ENCODE measurements at places on chromosomes 4 and X.

GRCh38 chr4:159487284-159487747 is 384.4 kb downstream of the RAPGEF2 start:
- H3K4me1 ChIP-seq, result peaks cover 3% of the 10 kb centered on the region
- H3K36me3 ChIP-seq, result no peaks in the 10 kb centered on the region
- no peak overlapping the region for H3K27ac ChIP-seq
- no peak overlapping the region for H3K4me3 ChIP-seq
- no peak for DNase-seq

DNA sequence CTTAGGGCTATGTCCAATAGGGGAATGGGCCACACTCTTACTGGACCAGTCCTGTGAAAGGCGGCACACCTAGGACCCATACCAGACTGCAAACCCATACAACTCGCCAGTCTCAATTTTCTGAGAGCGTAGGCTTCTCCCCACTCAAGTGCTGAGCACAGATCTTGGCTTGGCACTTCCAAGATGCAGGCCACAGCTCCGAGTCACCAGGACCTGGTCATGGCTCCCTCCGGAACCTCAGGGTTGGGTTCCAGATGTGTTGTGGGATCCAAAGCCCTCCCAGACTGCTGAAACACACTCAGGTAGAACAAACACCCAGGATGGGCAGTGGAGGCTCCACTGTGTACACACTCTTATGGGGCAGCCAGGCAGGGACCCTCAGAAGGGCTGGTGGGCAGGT is 103.3 kb downstream of the TMEM144 start:
- DNase-seq, result no peak
- no peak overlapping the region for H3K27ac ChIP-seq
- no peak overlapping the region for H3K4me3 ChIP-seq
- H3K4me1 ChIP-seq, result peaks cover 6% of the 10 kb centered on the region

DNA sequence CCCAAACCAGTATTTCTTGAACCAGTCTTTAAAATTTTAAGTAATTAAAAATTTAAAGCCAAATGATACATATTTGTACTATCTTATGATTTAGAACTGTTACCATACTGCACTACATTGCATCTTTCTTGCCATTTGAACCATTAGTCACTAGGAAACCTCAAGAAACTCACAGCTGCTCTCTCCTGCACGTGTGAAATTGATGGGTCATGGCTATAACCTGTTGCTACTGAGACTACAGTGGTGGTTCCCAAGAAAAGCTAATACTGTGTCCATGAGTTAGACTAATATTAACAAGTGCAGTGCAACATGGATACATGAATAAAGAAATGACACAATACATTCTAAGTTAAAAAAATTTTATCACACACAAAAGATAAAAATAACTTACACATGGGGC is 88.4 kb downstream of the PDE5A start:
- no peaks in the 10 kb centered on the region for H3K27me3 ChIP-seq
- no peak overlapping the region for H3K4me3 ChIP-seq
- no peak for DNase-seq

- H3K27me3 ChIP-seq, result no peaks in the 10 kb centered on the region
- no peaks in the 10 kb centered on the region for H3K36me3 ChIP-seq
- H3K27ac ChIP-seq, result no peak overlapping the region
- H3K4me1 ChIP-seq, result peaks cover 3% of the 10 kb centered on the region
Observed at GRCh38 chrX:150197388-150197787, 165.7 kb upstream of the MAMLD1 start.

DNA sequence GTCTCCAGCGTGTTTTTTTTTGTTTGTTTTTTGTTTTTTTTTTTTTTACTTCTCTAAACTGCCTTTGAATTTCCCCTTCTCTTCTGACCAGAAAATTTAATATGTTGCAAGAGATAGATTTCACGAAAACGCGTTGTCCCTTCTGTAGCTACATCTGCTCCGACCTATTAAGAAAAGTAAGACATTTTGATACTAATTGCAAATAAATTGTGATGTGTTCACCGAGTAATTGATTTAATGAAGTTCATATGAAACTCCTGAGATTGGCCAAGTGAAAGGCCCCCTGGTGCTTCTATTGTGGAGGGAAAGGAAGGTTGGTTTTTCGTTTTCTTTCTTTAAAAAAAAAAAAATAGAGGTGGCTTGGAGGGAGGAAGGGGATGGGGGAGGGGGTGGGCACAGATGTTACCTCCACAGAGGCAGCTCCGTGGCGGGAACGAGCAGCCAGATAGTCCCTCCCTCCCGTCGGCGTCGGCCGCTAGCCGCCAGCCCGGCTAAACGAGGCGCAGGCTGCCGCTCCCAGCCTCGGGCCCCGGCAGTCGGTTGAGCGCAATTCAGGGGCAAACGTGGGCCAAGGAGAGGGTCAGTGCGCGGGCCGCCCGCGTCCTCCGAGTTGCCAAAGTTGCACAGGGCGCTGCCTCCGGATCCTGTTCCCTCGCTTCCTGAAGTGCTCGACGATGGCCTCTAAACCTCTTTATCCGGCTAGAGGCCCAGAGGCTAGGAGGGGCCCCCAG is 139.1 kb upstream of the ZIC3 start:
- H3K27ac ChIP-seq, result no peak overlapping the region
- H3K4me3 ChIP-seq, result peak overlapping the region; percentile 52
- H3K27me3 ChIP-seq, result peaks cover 77% of the 10 kb centered on the region
- DNase-seq, result no peak

DNA sequence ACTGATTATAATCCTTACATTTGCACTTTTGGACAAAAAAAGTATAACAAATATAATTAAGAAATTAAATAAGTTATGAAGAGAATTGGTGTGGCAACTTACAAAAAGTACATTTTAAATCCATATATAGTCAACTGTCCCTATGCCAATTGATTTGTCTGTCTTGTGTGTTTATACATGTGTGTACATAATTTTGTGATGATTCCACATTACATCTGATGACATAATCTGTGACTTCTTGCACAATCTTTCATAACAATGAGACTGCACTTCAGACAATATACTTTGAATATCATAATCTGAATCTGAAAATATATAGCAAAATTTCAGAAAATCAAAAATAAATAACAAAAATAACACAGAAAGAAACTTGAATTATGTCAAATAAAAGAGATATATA is 953.4 kb downstream of the FAT4 start:
- H3K27me3 ChIP-seq, result no peaks in the 10 kb centered on the region
- no peaks in the 10 kb centered on the region for H3K36me3 ChIP-seq
- no peak for DNase-seq
- H3K4me1 ChIP-seq, result no peaks in the 10 kb centered on the region
- no peak overlapping the region for H3K4me3 ChIP-seq
- no peak overlapping the region for H3K27ac ChIP-seq

GRCh38 chr4:8283631-8284121 is 14.1 kb downstream of the HTRA3 start:
- H3K27me3 ChIP-seq, result no peaks in the 10 kb centered on the region
- peaks cover 8% of the 10 kb centered on the region for H3K4me1 ChIP-seq
- H3K36me3 ChIP-seq, result no peaks in the 10 kb centered on the region
- H3K4me3 ChIP-seq, result no peak overlapping the region
- no peak overlapping the region for H3K27ac ChIP-seq

DNA sequence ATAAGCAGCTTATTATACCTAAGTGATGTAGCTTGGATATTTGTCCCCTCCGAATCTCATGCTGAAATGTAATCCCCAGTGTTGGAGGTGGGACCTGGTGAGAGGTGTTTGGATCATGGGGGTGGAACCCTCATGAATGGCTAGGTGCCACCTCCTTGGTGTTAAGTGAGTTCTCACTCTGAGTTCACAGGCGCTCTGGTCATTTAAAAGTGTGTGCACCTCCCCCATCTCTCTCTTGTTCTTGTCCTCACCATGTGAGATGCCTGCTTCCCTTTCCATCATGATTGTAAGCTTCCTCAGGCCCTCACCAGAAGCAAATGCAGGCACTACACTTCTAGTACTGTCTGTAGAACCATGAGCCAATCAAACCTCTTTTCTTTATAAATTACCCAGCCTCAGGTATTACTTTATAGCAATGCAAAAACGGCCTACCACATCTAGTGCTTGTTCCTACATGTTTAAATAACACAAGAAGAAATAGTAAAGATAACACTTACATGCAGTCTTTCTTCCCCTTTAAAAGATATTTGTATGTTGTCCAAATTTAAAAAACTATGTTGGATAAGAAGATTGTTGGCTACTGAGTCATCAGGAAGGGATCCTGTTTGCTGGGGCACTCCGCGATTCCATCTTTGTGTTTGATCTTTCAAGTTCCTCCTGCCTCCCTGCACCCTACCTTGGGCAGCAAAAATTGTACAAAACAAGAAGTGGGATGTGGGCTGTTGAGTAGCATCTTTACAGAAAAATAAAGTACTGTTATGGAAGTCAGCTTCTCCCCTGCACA is 29.7 kb downstream of the PPP1R2C start:
- H3K4me3 ChIP-seq, result no peak overlapping the region
- H3K27ac ChIP-seq, result no peak overlapping the region
- H3K4me1 ChIP-seq, result no peaks in the 10 kb centered on the region
- H3K27me3 ChIP-seq, result no peaks in the 10 kb centered on the region

- no peaks in the 10 kb centered on the region for H3K36me3 ChIP-seq
- H3K4me3 ChIP-seq, result no peak overlapping the region
- no peaks in the 10 kb centered on the region for H3K27me3 ChIP-seq
- no peak overlapping the region for H3K27ac ChIP-seq
Observed at GRCh38 chr4:25790024-25790423, 72.8 kb downstream of the SEL1L3 start.

- H3K27ac ChIP-seq, result no peak overlapping the region
- no peak overlapping the region for H3K4me3 ChIP-seq
- no peak for DNase-seq
Observed at GRCh38 chrX:125436855-125437254, 117.2 kb downstream of the TEX13C start.

- H3K27ac ChIP-seq, result no peak overlapping the region
- H3K36me3 ChIP-seq, result no peaks in the 10 kb centered on the region
- no peaks in the 10 kb centered on the region for H3K4me1 ChIP-seq
Observed at GRCh38 chrX:27715610-27716009, 92.2 kb upstream of the MAGEB10 start.

DNA sequence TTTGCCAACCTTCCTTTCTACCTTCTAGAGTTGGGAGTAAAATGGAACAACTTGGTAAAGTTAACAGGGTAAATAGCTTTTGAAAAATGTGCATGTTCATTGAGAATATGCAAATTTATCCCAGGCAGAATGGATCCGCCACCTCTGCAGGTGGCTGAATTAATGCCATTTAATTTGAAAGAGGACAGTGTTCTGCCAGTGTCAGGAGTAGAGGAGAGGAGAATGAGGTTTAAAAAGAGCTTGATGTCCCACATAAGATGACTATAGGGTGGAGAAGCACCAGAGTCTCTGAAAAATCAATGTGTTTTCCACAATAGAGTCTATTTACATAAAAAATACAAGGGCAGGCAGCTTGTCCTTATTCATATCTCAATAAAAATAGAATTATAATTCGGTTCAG is 1804.3 kb upstream of the PCDH10 start:
- no peak for DNase-seq
- H3K36me3 ChIP-seq, result no peaks in the 10 kb centered on the region
- H3K27me3 ChIP-seq, result no peaks in the 10 kb centered on the region
- no peak overlapping the region for H3K4me3 ChIP-seq
- H3K27ac ChIP-seq, result no peak overlapping the region
- no peaks in the 10 kb centered on the region for H3K4me1 ChIP-seq

- H3K4me3 ChIP-seq, result no peak overlapping the region
- no peak for DNase-seq
- H3K4me1 ChIP-seq, result no peaks in the 10 kb centered on the region
- H3K27ac ChIP-seq, result no peak overlapping the region
Observed at GRCh38 chrX:148470324-148470723, 30.1 kb upstream of the AFF2 start.

GRCh38 chr4:157806184-157806583 is 366.6 kb downstream of the GASK1B start:
- H3K27me3 ChIP-seq, result no peaks in the 10 kb centered on the region
- no peak overlapping the region for H3K27ac ChIP-seq
- DNase-seq, result no peak
- H3K4me3 ChIP-seq, result no peak overlapping the region

DNA sequence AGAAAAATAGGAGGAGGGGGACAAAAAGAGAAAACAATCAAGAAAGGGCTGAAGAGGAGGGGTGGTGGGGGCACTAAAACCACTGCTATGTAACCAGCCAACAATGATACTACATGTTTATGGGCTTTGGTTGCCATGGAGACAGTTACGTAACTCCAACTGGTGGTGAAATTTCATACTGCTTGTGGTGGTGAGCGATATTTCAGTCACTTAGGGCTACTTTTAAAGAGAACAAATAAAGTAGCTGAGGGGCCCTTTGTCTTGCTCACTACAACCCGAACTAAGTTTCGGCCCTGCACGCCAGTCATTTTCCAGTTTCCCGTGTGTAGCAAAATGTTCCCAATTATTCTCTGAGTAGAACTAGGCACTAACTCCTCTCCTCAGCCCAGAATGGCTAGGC is 275.2 kb upstream of the EDA2R start:
- H3K4me3 ChIP-seq, result no peak overlapping the region
- H3K4me1 ChIP-seq, result no peaks in the 10 kb centered on the region
- no peak for DNase-seq
- no peak overlapping the region for H3K27ac ChIP-seq
- H3K36me3 ChIP-seq, result no peaks in the 10 kb centered on the region

GRCh38 chr4:122531514-122531913 is 75.0 kb upstream of the IL2 start:
- H3K27me3 ChIP-seq, result no peaks in the 10 kb centered on the region
- no peak for DNase-seq
- no peaks in the 10 kb centered on the region for H3K4me1 ChIP-seq
- no peak overlapping the region for H3K27ac ChIP-seq
- H3K4me3 ChIP-seq, result no peak overlapping the region
- no peaks in the 10 kb centered on the region for H3K36me3 ChIP-seq

All from suprapubic skin (tissue), 4 donors.